NCI-H2107 (cell line): ENCODE measurements at places on chromosomes 16 and 17.

DNA sequence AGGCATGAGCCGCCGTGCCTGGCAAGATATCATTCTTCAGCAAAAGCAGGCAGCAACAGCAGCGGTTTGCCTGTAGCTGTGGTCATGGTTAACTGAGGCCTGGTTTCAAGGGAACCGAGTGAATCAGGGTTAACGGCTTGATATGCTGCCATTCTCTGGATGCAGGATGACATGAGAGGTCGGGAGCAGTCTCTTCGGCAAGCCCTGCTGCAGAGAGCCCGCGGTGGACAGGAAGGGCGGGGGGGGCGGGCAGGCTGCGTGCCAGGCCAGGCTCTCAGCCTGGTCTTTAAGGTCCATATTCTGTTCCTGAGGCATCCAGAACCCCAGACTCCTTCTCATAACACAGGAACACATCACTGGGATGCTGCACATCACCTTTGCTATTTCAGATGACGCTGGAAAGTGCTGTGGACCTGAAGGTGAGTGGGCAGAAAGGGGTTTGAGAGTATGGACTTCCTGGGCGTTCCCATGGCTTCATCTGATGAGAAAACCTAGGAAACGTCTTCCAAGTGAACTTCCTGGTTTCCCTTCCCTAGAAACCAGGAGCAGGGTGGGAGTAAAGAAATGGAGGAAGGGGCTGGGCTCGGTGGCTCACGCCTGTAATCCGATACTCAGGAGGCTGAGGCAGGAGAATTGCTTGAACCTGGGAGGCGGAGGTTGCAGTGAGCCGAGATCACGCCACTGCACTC, 165.6 kb upstream of the RPH3AL start:
- DNase-seq, result no peak

DNA sequence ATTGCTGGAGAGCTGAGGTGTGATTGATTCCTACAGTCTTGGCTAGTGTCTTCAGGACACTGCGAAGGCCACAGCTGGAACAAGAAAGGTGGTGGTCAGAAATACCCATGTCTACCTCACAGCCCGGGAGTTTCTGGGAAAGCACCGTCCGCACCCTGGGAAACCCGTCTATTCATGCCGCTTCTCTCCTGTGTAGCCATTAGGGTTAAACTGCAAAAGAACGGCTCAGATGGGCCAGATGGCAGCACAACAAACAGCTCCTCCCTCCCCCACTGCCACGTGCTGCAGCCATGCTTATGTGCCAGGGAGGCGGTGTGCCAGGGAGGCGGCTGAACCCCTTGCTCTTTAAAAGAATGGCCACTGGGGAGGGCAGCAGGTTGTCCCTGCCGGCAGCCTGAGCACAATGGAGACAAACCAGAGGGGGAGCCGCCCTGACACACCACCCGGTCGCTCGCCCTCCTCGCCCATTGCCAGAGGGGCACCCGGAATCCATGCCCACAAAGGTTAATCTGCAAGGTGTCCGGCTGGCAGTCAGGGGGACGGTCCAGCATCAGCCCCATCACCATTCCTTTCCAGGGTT, 65.2 kb downstream of the CYTH1 start:
- DNase-seq, result peak; percentile 68

DNA sequence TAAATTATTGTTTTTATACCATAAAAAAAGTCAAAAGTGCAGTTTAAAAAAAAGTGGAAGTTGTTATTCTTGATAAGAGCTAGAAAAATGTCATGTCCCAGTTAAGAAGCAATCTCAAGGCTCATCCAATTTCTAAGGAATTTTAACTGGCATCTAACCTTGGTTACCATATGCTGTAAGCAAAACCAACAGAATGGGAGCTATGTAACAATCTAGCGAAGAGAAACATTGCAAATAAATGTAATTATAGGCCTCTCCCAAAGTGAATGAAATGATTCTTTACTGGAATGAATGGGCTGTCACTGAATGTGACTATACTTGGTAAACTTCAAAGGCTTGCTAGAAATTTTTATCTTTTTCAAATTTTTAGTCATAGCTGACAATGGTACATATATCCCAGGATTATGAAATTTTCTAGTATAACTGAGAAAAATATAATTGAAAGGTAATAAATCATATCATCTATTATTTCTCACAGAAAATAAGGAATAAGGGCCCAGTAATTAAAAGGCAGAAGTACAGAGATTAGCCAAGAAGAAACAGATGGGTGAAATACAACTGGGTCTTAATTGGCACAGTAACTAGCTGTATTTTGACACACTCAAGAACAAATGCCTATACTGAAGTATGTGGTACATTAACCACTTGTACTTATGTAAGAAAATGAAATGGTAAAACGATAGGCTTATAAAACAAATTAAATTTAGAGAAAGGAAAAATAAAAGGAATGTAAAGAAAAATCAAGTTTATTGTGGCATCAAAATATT, 61.5 kb downstream of the NETO2 start:
- no peak for DNase-seq

- no peak for DNase-seq
These were observed 97.5 kb downstream of the OR1D5 start for GRCh38 chr17:2965621-2966595.

GRCh38 chr17:47808036-47808829, 13.4 kb downstream of the OSBPL7 start:
- no peak for DNase-seq

GRCh38 chr16:75087375-75087979, 29.1 kb downstream of the LDHD start:
- DNase-seq, result peak; percentile 66

DNA sequence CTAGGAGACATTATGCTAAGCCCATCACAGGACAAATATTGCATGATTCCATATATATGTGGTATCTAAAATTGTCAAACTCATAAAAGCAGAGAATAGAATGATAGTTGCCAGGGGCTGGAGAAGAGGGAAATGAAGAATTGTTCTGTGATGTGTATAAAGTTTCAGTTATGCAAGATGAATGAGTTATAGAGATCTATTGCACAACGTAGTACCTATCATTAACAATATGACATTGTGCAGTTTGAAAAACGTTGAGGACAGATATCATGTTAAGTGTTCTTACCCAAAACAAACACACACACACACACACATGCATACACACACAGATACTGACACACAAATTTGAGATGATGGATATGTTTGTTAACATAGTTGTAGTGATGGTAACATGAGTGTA, 871.6 kb upstream of the GOT2 start:
- no peak for DNase-seq
